ENCODE measurements at places on chromosomes 5 and 9.

GRCh38 chr9:8543219-8543618 lies 743.6 kb upstream of the DMAC1 start:
- DNase-seq, result no peak

DNA sequence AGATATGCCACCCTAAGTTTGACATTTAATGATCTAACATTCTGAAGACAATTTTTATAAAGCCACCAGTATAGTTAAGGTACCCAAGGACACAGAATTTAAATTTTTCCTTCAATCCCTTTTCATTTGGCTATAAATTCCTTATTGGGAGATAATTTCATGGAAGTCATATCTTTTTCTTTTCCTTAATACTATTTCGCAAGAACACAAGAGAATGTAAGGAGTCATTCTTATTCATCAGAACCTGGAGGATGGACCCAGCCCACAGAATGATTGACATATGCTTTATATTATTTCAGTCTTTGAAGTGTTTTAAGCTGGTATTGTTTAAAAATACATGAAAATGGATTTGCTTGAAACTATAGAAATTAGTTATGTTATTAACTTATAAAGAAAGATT lies 79.6 kb downstream of the DROSHA start:
- DNase-seq, result no peak

- DNase-seq, result no peak
Observed at GRCh38 chr5:108259306-108259705, 122.6 kb downstream of the FBXL17 start.

DNA sequence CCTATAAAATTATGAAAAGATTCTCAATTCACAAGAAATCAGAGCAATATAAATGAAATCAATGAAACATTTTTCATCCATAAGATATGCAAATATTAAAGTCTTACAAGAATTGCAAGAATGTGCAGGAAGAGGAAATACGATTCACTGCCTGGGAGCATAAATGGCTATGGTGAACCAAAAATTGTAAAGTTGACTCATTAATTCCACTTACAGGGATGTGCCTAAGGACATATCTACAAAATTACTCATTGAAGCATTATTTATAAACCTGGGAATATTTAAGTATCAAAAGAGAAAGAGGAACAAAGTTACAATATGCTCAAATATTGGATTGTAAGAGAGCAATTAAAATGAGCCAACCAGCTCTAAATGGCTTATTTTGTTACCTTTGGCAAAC lies 6.9 kb upstream of the NIPSNAP3A start:
- DNase-seq, result no peak

DNA sequence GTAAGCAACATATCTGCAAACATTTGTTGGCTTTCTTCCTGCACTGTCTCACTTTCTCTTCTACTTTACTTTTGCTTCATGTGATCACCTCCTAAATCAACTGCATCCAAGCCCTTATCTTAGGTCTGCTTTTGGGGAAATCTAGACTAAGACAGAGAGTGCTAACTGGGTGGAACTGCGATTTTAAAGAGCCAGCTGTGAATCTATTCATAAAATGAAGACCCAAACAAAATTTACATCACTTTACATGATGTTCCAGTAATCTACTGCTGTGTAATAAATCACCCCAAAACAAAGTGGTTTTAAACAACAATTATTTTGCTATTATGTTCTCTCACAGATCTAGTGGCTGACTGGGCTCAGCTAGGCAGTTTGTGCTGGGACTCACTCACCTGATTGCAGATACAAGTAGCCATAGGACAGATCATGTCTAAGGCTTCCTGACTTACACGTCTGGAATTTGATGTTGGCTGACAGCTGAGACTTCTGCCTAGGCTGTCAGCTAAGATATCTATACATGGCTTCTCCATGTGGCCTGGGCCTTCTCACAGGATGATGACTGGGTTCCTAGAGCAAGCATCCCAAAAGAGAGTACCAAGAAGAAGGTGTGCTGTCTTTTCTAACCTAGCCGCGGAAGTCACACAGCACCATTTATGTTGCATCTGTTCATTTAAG lies 145.1 kb upstream of the TBCA start:
- DNase-seq, result no peak

Measured in pons (tissue), 1 donor.